ENCODE measurements at places on chromosomes 6 and 20.

- DNase-seq = peak; percentile 79
Measured at GRCh38 chr6:110334423-110335180, 23.5 kb downstream of the METTL24 start.

DNA sequence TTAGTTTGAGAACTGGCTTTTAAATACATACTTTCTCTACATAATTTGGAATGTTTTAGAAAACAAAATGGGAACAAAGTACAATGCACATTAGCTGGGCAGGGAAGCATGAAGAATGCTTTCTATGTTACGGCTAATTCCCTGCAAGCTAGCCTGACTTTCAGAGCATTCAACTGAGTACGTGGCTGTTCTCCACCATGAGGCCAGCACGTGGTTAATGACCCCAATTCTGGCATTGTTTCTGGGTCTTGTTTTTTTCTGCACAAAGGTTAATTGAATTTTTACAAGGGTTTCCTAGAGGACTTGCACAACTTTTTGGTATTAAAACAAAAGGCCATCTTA lies 208.6 kb upstream of the AGPAT4 start:
- no peak for DNase-seq

- no peak for DNase-seq
Measured at GRCh38 chr6:101799531-101799930, 406.0 kb downstream of the GRIK2 start.

DNA sequence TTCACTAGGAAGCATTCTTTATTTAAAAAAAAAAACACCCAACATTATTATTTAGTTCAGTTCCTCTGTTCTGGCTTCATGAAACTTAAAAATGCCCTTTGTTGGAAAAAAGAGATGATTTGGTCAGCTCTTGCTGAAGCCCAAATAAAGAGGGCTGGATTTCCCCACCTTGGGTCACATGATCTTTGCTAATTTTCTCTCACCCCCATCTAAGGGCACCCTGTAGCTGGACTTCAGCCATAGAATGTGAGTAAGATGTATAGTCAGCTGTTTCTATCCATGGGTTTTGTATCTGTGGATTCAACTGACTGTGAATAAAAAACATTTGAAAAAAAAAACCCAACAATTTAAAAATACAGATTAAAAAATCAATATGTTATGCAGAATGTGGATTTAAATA lies 213.9 kb upstream of the SULF2 start:
- DNase-seq = no peak

GRCh38 chr6:166722785-166723184 lies 95.7 kb upstream of the RPS6KA2 start:
- DNase-seq = no peak
